Activated naive CD4-positive, alpha-beta T cell treated with anti-CD3 and anti-CD28 coated beads, Interleukin-2, amount 50 U/mL, for 72 hours (primary cell): ENCODE measurements at places on chromosomes 7 and 10. TPM values are rescaled to one million over a fixed set of nuclear protein-coding genes. Genes with fewer than 3 reads are reported as not detected.

GRCh38 chr7:80923211-80923612, 4.4 kb upstream of the SEMA3C start:
- no peak for DNase-seq

GRCh38 chr10:112985690-112986543, 35.9 kb downstream of the TCF7L2 start:
- peak; percentile 18 for DNase-seq

DNA sequence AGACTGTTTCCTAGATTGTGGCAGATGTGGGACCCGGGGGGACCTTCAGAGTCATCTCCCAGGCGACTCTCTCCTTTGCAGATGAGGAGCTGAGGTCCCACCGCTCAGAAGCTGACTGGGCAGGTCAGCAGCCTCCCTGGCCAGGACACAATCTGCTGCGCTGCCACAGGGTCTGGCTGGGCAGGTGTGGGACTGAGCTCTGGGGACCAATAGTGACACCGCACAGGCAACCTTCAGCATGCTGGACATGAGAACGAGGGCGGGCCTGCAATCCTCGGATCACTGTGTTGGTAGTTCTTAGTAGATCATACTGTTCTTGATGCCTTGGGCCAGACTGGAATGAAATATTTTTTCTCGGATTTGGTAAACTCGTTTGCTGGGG, 20.5 kb upstream of the CRYGN start:
- no peak for DNase-seq

DNA sequence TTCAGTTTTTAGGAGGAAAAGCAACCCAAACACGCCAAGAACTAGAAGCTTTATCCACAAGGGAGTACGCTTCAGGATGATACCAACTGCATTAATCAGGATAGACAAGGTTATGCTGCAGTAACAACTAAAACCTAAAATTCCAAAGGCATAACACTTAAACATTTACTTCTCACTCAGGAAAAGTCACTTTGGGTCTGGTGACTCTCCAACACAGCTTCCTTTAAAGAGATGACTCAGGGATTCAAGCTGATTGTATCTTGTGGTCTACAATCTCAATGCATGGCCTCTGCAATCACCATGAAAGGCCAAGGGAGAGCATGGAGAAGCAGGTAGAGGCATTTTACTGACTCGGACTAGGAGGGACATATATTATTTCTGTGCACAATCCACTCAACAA, 315.8 kb downstream of the KCNMA1 start:
- DNase-seq = no peak

GRCh38 chr10:124724279-124725027, 19.7 kb downstream of the FAM53B start:
- DNase-seq = no peak

GRCh38 chr10:31030800-31031199, 865 bp downstream of the ZNF438 start:
- no peak for DNase-seq

DNA sequence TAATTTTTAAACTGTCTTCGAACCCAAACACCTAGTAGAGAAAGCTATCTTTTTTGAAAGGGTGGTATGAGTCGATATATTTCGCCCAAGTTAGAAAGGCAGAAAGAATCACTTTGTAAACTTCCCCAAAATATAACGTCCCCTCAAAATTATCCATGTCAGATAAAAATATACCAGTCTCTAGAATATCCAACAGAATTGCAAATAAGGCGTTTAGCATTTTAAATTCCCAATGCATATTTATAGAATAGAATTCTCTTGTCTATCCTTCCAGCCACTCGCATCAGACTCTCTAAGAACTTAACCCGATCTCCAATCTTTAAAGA, 2.1 kb downstream of the CTBP2 start:
- no peak for DNase-seq

GRCh38 chr7:48245751-48246472, 74.7 kb downstream of the ABCA13 start:
- no peak for DNase-seq

GRCh38 chr7:28862595-28863272, 95.4 kb downstream of the TRIL start:
- no peak for DNase-seq

DNA sequence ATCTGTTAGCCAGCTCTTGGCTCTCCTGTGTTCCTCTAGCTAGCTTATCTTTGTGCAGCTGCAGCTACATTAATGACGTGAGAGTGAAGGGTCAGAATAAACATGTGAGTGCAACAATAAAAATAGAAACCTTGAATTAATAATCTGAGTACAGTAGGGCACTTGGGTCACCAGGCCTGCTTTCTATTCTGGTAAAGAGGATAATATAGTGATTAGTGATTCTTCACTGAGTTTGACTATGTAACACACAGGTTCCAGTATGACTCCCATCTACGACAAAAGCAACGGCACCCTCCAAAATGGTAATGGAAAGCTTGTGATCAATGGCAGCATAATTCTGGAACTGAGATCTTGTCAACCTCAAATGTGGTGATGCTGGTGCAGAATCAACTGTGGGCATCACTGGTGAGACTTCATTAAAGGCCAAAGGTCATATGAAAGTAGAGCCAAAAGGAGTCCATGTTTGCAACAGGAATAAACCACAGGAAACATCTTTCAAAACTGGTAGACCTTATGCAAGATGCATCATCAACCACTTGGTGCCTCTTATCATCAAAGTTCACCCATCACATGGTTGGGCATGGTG, 77.6 kb downstream of the NRBF2 start:
- DNase-seq = peak; percentile 59

GRCh38 chr7:42152329-42153205, 84.4 kb downstream of the GLI3 start:
- DNase-seq = no peak

DNA sequence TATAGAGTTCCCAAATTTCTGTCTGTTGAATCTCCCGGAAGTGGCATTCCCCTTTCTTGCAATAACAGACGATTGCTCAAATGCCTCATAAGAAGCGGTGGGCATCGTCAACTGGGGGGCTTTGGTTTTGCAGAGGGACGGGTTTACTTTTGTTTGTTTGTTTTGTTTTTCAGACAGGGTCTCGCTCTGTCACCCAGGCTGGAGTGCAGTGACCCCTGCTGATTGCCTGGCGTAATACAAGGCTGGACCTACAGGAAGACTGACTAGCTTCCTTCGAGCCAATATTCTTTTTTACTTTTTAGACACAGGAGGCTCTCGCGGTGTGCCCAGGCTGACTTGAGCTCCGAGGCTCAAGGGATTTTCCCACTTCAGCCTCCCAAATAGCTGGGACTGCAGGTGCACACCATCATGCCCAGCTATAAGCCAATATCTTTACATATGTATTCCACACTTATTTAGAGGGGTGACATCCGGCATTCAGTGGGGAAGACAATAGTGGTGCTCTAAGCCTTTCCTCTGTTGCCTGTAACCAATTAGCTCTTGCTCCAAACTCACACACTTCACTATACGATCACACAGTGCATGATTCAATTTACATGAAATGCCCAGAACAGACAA, 58.1 kb downstream of the FHIP2A start:
- peak; percentile 56 for DNase-seq

- no peak for DNase-seq
Observed at GRCh38 chr7:40436710-40437109, 301.9 kb downstream of the SUGCT start.

DNA sequence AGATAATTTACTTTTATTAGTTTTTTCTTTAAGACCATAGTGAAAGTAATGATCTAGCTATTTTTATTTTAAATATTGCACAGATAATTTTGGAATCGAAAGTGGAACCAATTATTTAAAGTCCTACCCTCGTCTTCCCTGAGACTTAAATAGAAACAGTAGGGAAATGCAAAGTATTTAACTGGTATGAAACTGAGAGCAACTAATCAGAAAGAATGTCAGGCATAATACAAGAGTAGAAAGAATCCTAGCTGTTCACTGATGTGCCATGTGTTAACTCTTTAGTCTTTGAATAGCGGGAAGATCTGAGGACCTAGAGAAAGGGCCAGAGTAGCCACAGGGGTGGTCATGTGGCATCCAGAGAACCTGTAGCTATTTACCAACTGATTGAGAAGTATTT, 630.0 kb downstream of the NRG3 start:
- DNase-seq = no peak

DNA sequence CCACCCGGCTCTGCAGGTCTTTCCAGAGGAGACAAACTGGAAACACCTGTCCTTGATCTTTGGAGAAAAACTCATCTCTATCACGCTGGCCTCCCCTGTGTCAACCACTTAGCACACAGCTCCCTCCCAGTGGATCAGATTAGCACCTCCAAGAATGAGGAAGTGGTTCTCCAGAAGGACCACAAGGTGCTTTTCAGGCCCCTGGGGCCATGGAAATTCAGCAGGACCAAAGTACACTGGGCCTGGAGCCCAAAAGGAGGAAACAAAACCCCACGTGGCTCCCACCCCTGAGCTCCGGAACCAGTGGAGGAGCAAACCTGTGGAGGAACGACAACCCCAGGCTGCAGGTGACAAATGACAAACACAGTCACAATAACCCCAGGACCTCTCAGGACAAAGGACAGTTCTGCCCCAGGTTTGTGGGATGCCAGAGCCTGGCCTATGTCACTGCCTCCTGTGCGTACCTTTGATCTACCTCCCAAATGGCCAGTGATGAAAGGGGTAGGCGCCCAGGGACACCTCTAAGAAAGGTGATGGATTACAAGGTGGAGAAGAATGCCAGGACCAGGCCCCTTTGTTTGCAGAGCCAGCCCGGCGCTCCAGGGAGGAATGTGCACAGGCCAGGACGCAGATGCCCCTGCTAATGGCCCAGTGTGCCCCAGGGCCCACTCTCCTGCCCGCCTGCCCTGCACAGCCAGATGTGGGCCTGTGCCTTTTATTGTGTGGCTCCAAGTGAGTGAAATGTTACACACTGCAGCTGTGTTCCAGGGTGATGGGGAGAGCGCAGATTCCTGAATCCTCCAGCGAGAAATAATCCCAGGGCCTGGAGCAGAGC, 5.7 kb downstream of the TNS3 start:
- no peak for DNase-seq

DNA sequence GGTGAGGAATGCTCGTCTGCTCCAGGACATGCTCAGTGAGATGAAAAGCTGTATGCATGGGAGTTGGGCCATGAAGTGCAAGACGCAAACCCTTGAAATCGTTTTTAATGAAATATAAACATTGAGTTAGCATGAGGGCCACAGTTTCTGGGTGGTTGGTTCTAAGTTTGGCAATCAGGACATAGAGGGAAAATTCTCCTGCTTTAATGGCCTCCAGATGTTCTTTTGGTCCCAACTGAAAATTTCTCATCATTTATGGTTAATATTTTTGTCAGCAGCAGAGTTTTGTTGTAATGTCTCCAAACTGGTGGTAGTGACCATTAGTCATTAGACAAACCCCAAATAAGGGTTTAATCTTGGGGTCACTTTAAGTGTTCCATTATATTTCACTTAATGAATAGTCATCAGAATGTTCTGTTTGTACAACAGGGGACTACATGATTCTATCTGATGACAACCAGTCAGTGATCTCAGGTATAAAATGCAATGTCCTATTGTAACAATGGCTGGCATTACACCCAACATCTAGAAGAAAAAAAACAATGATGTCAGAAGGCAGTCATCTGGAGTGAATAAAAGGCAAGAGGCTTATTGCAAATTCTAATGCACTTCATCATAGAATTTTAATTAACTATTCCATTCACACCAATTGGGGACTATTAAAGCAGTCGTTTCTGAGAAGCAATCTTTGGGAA, 197.4 kb downstream of the JCAD start:
- DNase-seq = no peak

- DNase-seq = peak; percentile 47
Observed at GRCh38 chr7:128398016-128398840, 11.6 kb downstream of the IMPDH1 start.

- peak; percentile 42 for DNase-seq
Observed at GRCh38 chr10:48306870-48307710, 613 bp downstream of the MAPK8 start.

- DNase-seq = no peak
Observed at GRCh38 chr10:105585171-105585570, 944.1 kb downstream of the SORCS3 start.

DNA sequence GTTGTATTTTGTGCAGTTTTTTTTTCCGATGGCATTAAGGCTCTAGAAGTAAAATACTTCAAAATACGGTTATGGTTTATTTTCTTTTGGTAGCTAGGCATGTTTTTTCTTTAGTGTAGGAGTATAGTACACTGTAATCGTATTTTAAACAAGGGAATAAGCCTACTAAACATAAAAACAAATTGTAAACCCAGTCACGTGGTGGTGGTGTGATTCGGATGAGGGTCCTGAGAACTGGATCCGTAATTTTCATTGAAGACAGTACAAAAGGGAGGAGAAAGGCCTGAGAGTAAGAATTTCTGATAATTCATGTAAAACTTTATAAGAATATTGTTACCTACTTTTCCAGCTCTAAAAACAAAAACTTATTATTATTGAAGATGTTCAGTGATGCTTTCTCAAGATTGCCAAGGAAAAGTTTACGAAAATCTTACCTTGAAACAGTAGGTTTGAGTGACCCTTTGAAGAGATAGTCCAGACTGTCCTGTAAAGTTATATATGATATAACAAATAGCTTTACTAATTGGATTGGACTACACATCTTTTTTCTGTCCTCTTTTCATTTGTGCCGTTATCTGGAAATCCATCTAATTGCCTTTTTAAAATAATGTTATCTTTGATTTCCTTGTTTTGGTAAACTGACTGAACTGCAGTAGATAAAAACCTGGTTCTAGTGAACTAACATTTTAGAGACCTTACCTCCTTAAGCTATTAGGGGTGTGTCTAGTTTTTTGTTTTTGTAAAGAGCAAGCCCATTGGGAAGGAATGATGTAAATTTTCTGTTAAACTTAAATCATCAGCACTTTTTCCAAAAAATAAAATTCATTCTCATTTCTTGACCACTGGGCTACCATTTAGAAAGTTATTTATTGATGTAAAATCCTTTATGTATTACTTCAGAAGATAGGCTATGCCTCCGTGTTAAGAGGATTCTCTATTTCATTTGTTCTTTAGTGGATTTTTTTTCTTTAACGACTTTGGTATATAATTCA, 1.0 kb upstream of the PBLD start:
- no peak for DNase-seq

- no peak for DNase-seq
Observed at GRCh38 chr10:71811351-71811750, 38.0 kb upstream of the VSIR start.

GRCh38 chr10:16570731-16571130, 49.1 kb upstream of the C1QL3 start:
- DNase-seq = no peak

- no peak for DNase-seq
Observed at GRCh38 chr10:110260746-110261477, 43.8 kb downstream of the SMNDC1 start.

The PLPP4 gene
- total RNA-seq = not detected

The PALD1 gene
- total RNA-seq = 4.8 TPM

The TCAF2 gene
- 9.8 TPM for total RNA-seq

The HYAL4 gene
- not detected for total RNA-seq

The UPK3BL2 gene
- total RNA-seq = 23.3 TPM

The GIMAP5 gene
- total RNA-seq = 73.1 TPM

The PPP1R3C gene
- total RNA-seq = 0.09 TPM

The HOXA4 gene
- not detected for total RNA-seq

The C10orf53 gene
- not detected for total RNA-seq

The METTL27 gene
- 3.4 TPM for total RNA-seq

The ITGA8 gene
- not detected for total RNA-seq

The CLEC2L gene
- total RNA-seq = not detected

The CALN1 gene
- not detected for total RNA-seq
